ENCODE measurements at places on chromosomes 13 and 19. TPM values are rescaled to one million over a fixed set of nuclear protein-coding genes. Genes with fewer than 3 reads are reported as not detected.
A peak's percentile ranks its signal among the peaks of the same experiment; 100 is the strongest.

GRCh38 chr13:59476366-59476765 is 687.4 kb downstream of the DIAPH3 start:
- DNase-seq: no peak

Gene ZNF17
- total RNA-seq: 12.4 TPM

DNA sequence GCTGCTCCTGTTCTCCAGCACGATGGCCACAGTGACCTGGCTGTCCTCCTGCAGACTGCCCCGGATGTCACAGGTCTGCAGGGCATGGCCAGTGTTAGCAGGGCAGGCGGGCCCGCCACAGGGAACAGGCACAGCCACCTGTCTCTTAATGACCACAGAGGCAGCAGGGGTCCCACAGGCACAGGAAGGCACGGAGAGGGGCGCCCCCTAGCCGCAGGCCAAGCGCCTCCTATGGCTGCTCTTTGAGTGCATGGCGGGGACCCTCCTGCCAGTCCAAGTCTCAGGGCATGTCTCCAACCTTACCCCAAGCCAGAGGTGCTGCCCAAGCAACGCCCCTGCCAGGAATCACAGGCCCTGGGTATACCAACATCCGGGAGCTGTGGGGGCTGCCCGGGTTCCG is 14.1 kb downstream of the IZUMO4 start:
- no peak for DNase-seq

- DNase-seq: no peak
These were observed at the start of gene PDX1 for GRCh38 chr13:27919934-27920676. PDX1 (plus strand) TSS chr13:27920000; CDS start chr13:27920139, 139 bp downstream.

DNA sequence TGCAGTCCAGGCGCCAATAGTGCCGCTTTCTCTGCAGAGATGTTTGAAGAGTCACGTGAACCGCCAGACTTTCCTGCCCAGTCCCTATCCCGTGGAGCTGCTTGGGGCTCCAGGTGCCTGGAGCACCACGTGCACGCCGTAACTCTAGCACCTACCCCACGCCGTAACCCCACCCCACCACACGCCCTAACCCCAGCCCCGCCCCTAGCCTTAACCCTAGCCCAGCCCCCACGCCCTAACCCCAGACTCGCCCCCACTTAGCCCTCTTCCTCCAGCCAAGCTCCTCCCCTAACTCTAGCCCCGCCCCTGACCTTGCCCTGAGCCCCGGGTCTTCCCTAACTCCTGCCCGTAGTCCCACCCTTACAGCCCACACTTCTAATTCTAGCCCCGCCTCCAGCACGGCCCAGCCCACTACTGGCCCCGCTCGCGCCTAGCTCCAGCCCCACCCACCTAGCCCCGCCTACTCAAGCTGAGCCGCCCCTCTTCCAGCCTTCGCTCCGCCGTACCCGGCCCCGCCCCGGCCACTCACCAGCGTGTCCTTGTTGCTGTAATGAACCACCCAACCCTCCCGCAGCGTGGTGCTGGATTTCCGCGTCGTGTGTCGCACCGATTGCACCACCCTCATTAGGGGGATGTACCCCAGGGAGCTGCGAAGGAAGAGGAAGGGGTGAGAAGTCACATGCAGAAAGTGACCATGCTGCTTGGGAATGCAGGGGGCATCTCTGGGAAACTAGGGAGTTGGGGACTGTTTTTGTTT is 19.5 kb downstream of the PRKD2 start:
- DNase-seq: peak; percentile 91

- no peak for DNase-seq
These were observed 3.2 kb downstream of the CRLF1 start for GRCh38 chr19:18603255-18603957.

GRCh38 chr13:23922005-23922932 is 25.0 kb upstream of the C1QTNF9B start:
- no peak for DNase-seq

Gene ANGPTL8
- not detected for total RNA-seq

Gene ZNF350
- 10.6 TPM for total RNA-seq

- DNase-seq: no peak
These were observed 817.2 kb downstream of the SLITRK1 start for GRCh38 chr13:83065108-83065507.

DNA sequence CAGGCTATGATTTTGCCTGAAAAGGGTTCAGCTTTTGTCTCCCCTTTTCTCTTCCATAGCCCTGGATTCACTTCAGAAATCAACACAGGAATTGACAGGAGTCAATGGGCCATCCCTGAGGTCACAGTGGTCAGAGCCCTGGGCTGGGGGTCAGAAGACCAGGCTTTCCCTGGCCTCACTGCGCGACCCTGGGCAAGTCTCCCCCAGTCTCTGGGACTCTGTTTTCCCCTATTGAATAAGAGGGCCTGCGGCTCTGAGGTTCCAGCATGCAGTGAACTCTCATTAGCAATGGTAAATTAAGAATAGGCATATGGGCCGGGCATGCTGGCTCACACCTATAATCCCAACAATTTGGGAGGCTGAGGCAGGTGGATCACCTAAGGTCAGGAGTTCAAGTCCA is 30.7 kb upstream of the VSTM2B start:
- peak; percentile 80 for DNase-seq

- peak; percentile 68 for DNase-seq
These were observed 15.9 kb upstream of the GAS6 start for GRCh38 chr13:113879494-113880360.

DNA sequence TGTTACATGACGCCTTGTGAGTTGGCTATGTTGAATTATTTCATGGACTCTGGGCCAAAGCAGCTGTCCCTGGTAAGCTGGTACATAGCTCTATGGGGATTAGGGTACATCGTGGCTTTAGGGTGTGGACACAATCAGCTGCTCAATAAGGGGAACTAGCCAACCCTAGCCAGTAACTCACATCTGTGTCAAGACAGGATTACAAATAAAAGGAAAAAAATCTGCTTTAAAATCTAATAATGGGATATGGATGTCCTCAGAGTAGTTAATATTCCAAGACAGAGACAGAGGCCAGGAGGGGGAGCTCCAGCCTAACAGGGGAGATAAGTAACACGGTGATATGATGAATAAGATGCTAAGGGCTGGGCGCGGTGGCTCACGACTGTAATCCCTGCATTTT is 21.1 kb upstream of the ZNF766 start:
- DNase-seq: no peak

Gene HSPB6
- 0.64 TPM for total RNA-seq

DNA sequence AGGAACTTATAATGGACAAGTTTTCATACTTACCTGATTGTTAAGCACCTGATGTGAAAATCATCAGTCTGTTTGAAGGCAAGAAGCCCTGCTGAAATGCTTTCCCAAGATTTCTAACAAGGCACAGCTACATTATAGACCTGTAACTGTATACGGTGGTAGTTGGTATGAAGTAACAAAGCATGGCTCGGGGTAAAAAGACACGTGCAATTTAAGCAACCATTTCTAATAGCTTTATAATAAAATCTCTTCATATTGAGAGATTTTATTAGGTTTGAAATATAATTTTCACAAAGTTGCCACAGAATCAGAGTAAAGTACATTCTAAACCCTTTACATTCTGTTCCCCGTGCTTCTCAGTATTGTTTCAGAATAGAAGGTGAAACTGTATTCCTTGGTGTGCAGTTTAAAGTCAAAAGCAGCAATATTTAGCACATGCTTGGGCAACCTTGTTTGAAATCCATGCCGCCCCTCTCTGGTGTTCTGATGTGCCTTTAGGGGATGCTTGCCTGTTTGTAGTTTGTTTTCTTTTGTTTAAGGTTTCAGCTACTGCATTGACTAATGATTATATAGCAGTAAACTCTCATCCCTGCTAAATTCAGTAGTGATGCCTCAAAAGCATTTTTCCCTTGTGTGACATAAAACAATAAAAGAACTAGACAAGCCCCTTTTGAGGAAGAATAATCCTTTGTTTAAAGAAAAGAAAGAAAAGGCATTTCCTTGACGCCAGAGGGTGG is 125.2 kb upstream of the OBI1 start:
- no peak for DNase-seq

DNA sequence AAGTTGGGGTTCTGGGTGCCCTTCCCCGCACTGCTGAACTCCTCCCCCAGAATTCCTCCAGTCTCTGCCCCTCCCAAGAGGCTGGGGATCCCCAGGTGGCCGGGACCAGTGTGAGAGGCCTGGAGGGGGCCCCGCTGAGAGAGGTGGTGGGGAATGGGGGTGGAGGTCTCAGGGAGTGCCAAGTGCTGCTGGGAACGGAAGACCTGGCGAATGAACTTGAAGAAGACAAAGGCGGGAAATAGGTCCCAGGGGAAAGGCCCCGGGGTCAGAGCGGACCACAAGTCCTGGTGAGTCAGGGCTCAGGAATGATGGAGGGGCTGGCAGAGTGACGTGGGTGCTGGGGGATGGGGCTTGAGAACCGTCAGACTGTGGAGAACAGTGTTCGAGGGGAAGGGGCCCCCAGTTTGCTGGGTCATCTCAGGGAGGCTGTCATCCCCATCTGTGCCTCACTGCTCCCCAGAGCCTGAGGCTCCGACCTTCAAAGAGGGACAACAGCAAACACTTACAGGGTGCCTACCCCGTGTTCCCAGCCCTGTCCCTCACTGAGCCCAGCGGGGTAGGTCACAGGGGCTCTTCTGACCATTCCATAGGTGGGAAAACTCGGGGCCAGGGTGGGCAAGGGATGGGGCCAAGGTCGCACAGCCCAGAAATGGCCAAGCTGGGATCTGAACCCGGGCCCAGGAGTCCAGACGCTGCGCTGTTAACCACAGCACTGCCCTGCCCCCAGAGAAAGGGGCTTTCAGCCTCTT is 16.0 kb upstream of the SEMA6B start:
- DNase-seq: peak; percentile 91

Gene ZNF880
- 4.6 TPM for total RNA-seq

Gene LGALS7B
- not detected for total RNA-seq

Gene CASP14
- not detected for total RNA-seq

Gene GPR12
- total RNA-seq: not detected

Gene LRRC4B
- total RNA-seq: 0.11 TPM

Gene ZNF699
- total RNA-seq: 7.7 TPM

DNA sequence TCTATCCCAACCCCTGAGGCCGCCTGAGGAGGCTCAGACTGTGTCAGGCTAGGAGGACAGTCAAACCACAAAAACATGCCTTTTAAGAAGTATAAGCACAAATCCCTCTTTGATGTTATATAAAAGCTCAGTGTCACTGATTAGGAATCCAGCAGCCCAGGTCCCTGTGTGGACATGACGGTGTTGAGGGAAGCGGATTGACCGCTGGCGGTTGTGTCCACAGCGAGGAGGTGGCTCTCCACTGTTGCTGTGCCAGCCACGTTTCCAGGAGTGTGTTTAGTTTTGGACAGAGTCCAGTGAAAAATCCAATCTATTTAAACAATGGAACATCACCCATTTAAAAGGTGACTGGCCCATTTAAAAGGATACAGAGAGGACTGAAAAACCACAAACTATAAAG is 7.5 kb upstream of the GJA3 start:
- DNase-seq: no peak

DNA sequence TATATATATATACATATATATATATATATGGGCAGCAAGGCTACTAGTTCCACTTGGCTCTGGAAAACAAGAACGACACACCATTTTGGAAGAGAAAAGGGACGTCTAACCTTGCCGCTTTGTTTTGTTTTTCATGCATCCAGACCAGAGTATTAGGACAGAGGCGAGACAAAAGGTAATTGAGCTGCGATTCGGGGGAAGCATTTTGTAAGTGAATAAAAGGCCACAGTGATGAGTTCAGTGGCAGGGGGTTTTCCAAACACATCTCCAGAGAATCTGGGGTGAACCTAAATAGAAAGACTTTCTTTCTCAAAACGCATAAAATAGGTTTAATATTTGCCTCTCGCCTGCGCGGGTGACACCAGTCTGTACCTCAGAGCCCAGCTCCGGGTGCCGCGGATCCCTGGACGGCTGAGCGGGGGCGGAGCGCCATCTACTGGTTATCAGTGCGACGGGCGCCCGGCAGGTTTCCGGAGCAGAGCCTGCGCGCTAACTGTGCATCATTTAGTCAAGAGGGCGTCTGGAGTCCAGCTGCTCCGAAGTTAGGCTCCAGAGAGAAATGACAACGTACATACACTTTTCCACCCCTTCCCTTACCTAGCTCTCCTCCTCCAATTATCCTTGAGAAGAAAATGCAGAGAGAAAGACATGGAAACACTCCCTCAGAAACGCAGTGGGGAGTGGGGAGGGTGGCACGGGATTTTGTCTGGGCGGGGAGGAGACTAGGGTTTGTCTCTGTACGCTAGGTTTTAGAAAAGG is 262.3 kb downstream of the TBC1D4 start:
- peak; percentile 95 for DNase-seq

Gene ZIM2
- total RNA-seq: not detected

- DNase-seq: no peak
These were observed 60.6 kb downstream of the MBNL2 start for GRCh38 chr13:97282705-97283104.

Gene KRTDAP
- not detected for total RNA-seq

Data from osteocyte (in vitro differentiated cells).